ENCODE measurements at places on chromosomes 3 and 15. TPM values are rescaled to one million over a fixed set of nuclear protein-coding genes. Genes with fewer than 3 reads are reported as not detected.

Gene DCLK3
- not detected for total RNA-seq

Gene PLA2G4B
- 14.4 TPM for total RNA-seq

Gene TGM4
- not detected for total RNA-seq

Gene BOC
- total RNA-seq, result not detected

Gene SLC9C1
- not detected for total RNA-seq

Gene SCN11A
- total RNA-seq, result not detected

Gene GATM
- total RNA-seq, result 0.81 TPM

Measured in activated naive CD4-positive, alpha-beta T cell treated with anti-CD3 and anti-CD28 coated beads, Interleukin-2, amount 10 ng/mL, durations not matched to agents 5 hours and 36 hours (primary cell).